ENCODE measurements at places on chromosomes 3 and 15. TPM values are rescaled to one million over a fixed set of nuclear protein-coding genes. Genes with fewer than 3 reads are reported as not detected.

The SUCNR1 gene
- total RNA-seq = not detected

The SPTBN5 gene
- 1.0 TPM for total RNA-seq

The LSAMP gene
- not detected for total RNA-seq

The LRRN1 gene
- 0.16 TPM for total RNA-seq

The ARGFX gene
- total RNA-seq = not detected

The RPUSD2 gene
- 14.2 TPM for total RNA-seq

The SLC9C1 gene
- total RNA-seq = not detected

The EIF5A2 gene
- total RNA-seq = 16.3 TPM

The SLC12A1 gene
- total RNA-seq = not detected

The NDN gene
- total RNA-seq = 4.0 TPM

The TIMP4 gene
- total RNA-seq = not detected

The RAB5A gene
- 41.8 TPM for total RNA-seq

The RBP2 gene
- not detected for total RNA-seq

The CCRL2 gene
- 4.1 TPM for total RNA-seq

The CHRD gene
- not detected for total RNA-seq

The ILDR1 gene
- 0.43 TPM for total RNA-seq

The SGO1 gene
- total RNA-seq = 29.7 TPM

The RHCG gene
- not detected for total RNA-seq

The WDR72 gene
- not detected for total RNA-seq

The HTR3E gene
- not detected for total RNA-seq

The SCAANT1 gene
- total RNA-seq = not detected

The BBS4 gene
- total RNA-seq = 11.4 TPM

The SI gene
- not detected for total RNA-seq

The PLAAT1 gene
- not detected for total RNA-seq

The TMOD3 gene
- total RNA-seq = 60.5 TPM

The MAGI1 gene
- total RNA-seq = 1.1 TPM

The CIB2 gene
- 1.1 TPM for total RNA-seq

The TF gene
- total RNA-seq = 0.43 TPM

The SLC6A1 gene
- total RNA-seq = not detected

The CD86 gene
- 12.4 TPM for total RNA-seq

The DZIP3 gene
- total RNA-seq = 9.6 TPM

The SHF gene
- 1.6 TPM for total RNA-seq

The C2CD4B gene
- 0.09 TPM for total RNA-seq

All from T-helper 2 cell treated with Interferon-gamma antibody and Interleukin-4, amounts not matched to agents 100 ng/mL and 5 ng/mL, for 36 hours (primary cell).